ENCODE measurements at places on chromosomes 1 and 21.
A peak's percentile ranks its signal among the peaks of the same experiment; 100 is the strongest.

- DNase-seq: no peak
Observed at GRCh38 chr1:234498448-234499118, 19.6 kb upstream of the TARBP1 start.

GRCh38 chr1:89260042-89260441 lies 12.6 kb downstream of the GBP5 start:
- DNase-seq: no peak

GRCh38 chr1:64923294-64923718 lies 43.0 kb downstream of the JAK1 start:
- DNase-seq: peak; percentile 33

GRCh38 chr1:11482198-11482597 lies 3.2 kb downstream of the DISP3 start:
- DNase-seq: no peak

DNA sequence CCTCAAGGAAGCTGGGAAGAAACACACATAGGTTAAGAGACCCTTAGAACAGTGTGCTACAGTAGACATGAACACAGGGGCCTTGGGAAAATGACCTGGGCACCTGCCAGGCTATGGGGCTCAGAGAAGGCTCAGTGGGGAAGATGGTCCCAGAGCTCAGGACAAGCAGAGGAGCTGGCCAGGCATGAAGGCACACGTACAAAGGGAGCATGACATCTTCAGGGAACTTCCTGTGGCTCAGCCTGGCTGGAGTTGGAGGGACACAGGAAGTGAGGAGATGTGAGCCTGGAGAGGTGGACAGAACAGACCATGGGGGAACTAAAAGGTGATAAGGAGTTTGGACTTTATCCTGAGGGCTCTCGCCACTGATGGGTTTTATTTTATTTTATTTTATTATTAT lies 3.8 kb upstream of the SLC50A1 start:
- no peak for DNase-seq

DNA sequence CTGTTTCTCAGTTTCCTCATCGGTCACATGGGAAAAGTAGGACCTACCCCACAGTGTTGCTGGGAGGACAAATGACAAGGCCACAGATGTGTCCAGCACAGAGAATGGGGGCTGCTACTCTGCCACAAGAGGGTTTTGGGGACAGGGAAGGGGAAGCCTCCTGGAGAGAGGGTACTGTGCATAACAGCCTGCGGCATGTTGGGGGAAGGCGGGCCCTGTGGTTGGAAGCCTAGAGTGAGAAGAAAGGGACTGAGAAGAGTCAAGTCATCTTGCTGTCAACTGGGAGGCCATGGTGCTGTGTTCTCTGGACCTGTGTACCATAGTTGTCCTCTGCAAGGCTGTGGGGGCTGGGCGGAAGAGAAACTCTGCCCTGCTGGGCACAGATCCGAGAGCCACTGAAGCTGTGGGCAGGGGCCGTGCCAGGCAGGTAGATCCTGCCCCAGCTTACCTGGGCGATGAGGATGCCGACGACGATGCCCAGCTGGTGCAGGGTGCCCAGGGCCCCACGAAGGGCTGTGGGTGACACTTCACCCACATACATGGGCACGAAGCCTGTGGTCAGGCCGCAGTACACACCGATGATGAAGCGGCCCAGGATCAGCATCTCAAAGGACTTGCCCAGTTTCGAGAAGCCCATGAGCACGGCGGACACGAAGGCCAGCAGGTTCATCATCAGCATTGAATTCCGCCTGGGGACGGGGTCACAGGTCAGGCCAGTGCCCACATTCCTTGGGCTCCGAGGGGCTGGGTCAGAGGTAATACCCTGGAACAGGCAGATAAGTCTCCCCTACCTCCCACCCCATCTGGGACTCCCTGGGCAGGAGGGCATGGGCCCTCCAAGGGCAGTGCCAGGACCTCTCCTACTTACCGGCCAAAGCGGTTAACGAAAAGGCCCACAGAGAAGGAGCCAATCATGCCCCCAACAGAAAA lies 28.2 kb downstream of the SLC2A1 start:
- DNase-seq: no peak

DNA sequence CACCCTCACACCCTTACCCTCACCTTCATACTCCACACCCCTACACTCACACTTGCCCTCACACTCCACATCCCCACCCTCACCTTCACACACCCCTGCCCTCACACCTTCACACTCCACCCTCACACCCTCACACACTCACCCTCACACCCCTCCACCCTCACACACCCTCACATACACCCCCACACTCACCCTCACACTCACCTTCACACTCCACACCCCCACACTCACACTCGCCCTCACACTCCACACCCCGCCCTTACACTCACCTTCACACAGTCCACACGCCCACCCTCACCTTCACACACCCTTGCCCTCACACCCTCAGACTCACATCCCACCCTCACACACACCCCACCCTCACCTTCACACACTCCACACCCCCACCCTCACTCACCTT lies 43.6 kb upstream of the EDN2 start:
- no peak for DNase-seq

- no peak for DNase-seq
Observed at GRCh38 chr1:75964760-75965408, 32.7 kb upstream of the ASB17 start.

DNA sequence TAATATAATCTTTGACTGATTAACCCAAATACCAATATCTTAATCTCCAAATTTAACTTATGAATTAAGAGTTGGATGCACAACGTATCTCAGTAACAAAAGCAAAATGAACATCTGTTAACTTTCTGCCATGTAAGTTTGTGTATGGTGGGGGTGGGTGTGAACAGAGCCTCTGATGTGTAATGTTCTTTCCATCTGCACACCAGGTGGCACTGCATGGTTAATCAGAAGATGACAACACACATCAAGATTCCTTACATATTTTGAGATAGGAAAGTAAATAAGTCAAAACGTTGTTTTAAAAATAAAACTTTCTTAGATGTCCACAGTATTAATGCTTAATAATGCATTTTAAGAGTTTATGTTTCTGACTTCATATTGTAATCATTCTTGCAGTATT lies 251.9 kb downstream of the DPYD start:
- no peak for DNase-seq

DNA sequence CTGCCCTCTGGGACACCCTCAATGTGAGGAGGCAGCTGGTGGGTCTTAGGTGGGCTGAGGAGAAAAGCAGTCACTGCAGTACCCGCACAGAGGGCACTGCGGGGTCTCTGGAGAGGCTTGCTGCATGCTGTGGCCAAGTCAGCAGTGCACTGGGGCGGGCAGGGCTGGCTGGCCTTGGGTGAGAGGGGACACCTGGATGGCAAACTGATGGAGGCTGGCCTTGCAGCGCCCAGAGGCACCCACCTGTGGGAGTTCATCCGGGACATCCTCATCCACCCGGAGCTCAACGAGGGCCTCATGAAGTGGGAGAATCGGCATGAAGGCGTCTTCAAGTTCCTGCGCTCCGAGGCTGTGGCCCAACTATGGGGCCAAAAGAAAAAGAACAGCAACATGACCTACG lies 3.2 kb downstream of the ELF3 start:
- no peak for DNase-seq

DNA sequence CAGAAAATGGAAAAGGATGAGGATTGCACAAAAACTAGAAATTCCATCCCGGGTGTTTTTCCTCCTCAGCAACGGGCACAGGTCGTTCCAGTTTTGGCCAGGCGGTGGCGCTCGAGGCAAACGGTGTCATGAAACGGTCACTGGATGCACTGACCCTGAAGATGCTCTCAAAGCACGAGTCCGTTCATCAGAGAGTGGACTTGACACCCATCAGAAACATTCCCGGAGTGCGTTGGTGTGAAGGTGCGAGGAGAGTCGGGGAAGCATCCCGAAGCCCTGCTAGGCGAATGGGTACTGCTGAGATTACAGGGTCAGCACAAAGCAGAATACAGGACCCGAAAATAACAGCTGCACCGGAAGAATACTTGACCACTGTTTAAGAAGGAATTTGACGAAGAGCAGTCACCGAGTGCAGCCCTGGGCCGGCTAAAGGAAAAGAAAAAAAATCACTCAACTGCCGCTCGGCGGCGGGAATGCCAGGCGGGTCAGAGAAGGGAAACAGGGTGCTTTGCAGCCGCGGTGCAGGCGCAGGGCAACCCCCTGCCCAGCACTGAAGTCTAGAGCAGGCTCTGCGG lies 71.7 kb upstream of the ETS2 start:
- peak; percentile 67 for DNase-seq

- no peak for DNase-seq
Observed at GRCh38 chr1:183379951-183380350, 38.2 kb downstream of the NMNAT2 start.

GRCh38 chr1:211541720-211542477 lies 37.1 kb downstream of the SLC30A1 start:
- no peak for DNase-seq

GRCh38 chr1:14486401-14487201 lies 111.9 kb upstream of the KAZN start:
- no peak for DNase-seq

- DNase-seq: no peak
Observed at GRCh38 chr1:60388092-60388987, 314.8 kb upstream of the C1orf87 start.

GRCh38 chr1:111195002-111195684 lies 5.3 kb downstream of the DENND2D start:
- no peak for DNase-seq

GRCh38 chr1:176692431-176692830 lies 229.5 kb downstream of the PAPPA2 start:
- DNase-seq: no peak

- no peak for DNase-seq
Observed at GRCh38 chr1:80436851-80437250, 1363.9 kb upstream of the ADGRL2 start.

DNA sequence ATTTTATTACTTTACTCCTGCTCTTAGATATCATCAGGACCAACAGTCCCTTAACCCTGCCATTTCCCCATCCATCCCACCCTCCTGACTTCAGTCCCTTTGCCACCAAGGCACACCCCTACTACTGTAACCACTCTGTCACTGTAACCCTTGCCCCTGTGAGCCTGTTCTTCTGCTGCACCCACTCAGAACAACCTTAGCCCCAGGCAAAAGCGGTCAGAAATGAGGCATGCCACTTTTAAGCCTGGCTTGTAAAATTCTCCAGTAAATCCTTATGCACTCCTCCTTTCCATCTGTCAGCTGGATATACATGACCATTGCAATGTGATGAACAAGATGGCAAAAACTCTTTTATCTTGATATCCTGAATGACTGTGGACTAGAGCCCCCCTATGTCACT lies 555.0 kb upstream of the PLXNA2 start:
- no peak for DNase-seq
